ENCODE measurements at places on chromosomes 5 and 9.

- peak; percentile 24 for DNase-seq
- H3K4me1 ChIP-seq = peaks cover 15% of the 10 kb centered on the region
- no peaks in the 10 kb centered on the region for H3K36me3 ChIP-seq
- H3K27ac ChIP-seq = no peak overlapping the region
- H3K4me3 ChIP-seq = no peak overlapping the region
These were observed 1.4 kb upstream of the THG1L start for GRCh38 chr5:157729858-157730257.

DNA sequence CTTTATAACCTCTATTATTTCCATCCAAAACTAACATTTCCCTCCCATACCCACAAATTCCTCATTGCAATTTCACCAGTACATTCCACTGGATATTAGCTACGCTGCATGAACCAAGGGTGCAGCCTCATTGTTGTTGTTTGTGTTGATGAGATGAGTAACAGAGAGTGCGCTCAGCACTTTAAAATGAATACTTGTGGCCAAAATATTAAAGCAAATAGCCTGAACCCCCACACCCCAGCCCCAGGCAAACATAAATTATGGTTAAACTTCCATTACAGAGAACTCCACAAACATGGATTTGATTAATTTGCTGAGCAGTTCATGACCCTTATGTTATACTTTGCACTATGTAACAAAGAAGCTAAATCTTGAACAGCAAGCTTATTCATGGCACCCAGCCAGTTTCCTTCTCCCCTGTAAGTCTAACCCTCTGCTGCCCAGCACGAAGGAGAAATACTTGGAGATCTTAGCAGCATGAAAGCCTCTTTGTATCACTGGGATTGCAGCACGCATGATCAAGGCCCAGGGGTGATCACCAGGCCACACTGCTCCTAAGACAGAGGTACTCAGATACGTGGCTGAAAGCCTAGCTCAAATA, 205.0 kb downstream of the DOCK8 start:
- no peak overlapping the region for H3K27ac ChIP-seq
- H3K36me3 ChIP-seq = 0 out of 2 replicates have a peak, but pooled peaks cover 3% of the 10 kb centered on the region
- no peaks in the 10 kb centered on the region for H3K27me3 ChIP-seq
- no peaks in the 10 kb centered on the region for H3K4me1 ChIP-seq
- no peak overlapping the region for H3K4me3 ChIP-seq

- H3K4me1 ChIP-seq = peaks cover 2% of the 10 kb centered on the region
- DNase-seq = no peak
- H3K36me3 ChIP-seq = no peaks in the 10 kb centered on the region
- H3K27ac ChIP-seq = no peak overlapping the region
- H3K4me3 ChIP-seq = no peak overlapping the region
- no peaks in the 10 kb centered on the region for H3K27me3 ChIP-seq
These were observed 12.3 kb upstream of the DPM2 start for GRCh38 chr9:127949827-127950512.

GRCh38 chr5:89128906-89129625, 246.1 kb upstream of the MEF2C start:
- H3K36me3 ChIP-seq = no peaks in the 10 kb centered on the region
- H3K27me3 ChIP-seq = no peaks in the 10 kb centered on the region
- no peak for DNase-seq
- H3K4me3 ChIP-seq = no peak overlapping the region
- no peaks in the 10 kb centered on the region for H3K4me1 ChIP-seq
- no peak overlapping the region for H3K27ac ChIP-seq

GRCh38 chr9:132946211-132946610, 1.8 kb upstream of the TSC1 start:
- H3K4me1 ChIP-seq = peaks cover 25% of the 10 kb centered on the region
- no peak overlapping the region for H3K27ac ChIP-seq
- H3K27me3 ChIP-seq = peaks cover 2% of the 10 kb centered on the region
- no peaks in the 10 kb centered on the region for H3K36me3 ChIP-seq
- no peak overlapping the region for H3K4me3 ChIP-seq
- DNase-seq = no peak

DNA sequence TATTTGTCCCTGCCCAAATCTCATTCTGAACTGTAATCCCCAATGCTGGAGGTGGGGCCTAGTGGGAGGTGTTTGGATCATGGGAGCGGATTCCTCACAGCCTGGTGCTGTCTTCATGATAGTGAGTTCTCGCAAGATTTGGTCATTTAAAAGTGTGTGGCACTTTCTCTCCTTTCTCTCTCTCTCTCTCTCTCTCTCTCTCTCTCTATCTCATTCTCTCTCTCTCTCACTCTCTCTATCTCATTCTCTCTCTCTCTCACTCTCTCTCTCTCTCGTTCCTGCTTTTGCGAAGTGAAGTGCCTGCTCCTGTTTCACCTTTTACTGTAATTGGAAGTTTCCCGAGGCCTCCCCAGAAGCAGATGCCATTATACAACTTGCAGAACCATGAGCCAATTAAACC, 207.3 kb upstream of the NR4A3 start:
- no peaks in the 10 kb centered on the region for H3K36me3 ChIP-seq
- DNase-seq = no peak
- H3K27me3 ChIP-seq = no peaks in the 10 kb centered on the region
- no peak overlapping the region for H3K27ac ChIP-seq

DNA sequence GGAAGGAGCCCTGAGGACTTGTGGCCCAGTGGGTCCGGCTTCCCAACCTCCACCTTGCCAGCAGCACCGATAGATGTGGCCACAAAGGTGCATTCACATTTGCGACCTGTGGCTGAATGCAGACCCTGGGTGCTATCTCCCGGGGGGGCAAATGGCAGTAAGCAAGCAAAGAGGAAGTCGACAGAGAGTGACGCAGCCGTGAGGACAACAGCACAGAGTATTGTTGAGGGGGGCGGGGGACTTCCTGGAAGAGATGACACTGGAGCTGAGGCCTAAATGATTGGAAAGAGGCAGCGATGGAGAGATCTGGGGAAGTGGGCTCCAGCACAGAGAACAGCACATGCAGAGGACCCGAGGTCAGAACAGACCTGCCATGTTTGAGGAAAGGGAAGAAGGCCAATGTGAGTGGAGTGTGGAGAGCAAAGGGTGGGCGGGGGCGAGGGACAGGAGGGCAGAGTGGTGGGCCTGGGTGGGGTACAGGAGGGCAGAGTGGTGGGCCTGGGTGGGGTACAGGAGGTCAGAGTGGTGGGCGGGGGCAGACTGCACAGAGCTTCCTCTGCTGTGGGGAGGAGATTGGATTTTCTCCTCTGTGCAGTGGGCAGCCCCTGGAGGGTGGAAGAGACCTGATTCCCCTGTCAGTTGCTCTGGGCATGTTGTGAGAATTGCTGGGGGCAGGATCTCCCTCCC, 42.6 kb downstream of the ADAMTS2 start:
- H3K4me1 ChIP-seq = no peaks in the 10 kb centered on the region
- peaks cover 9% of the 10 kb centered on the region for H3K27me3 ChIP-seq
- no peak for DNase-seq
- H3K36me3 ChIP-seq = no peaks in the 10 kb centered on the region
- H3K4me3 ChIP-seq = no peak overlapping the region

GRCh38 chr5:38422622-38423021, 133.8 kb downstream of the LIFR start:
- H3K27me3 ChIP-seq = no peaks in the 10 kb centered on the region
- H3K27ac ChIP-seq = no peak overlapping the region
- no peaks in the 10 kb centered on the region for H3K4me1 ChIP-seq
- H3K36me3 ChIP-seq = no peaks in the 10 kb centered on the region
- no peak overlapping the region for H3K4me3 ChIP-seq

Data from MM.1S (cell line).